Mesothelial cell of epicardium (in vitro differentiated cells): ENCODE measurements at places on chromosomes 4 and X.

GRCh38 chrX:139815771-139816170, 107.8 kb upstream of the MCF2 start:
- DNase-seq = no peak

GRCh38 chrX:153063315-153063714, 7.0 kb downstream of the PNMA3 start:
- DNase-seq = no peak

- no peak for DNase-seq
Measured at GRCh38 chr4:78156520-78156919, 99.4 kb downstream of the FRAS1 start.

DNA sequence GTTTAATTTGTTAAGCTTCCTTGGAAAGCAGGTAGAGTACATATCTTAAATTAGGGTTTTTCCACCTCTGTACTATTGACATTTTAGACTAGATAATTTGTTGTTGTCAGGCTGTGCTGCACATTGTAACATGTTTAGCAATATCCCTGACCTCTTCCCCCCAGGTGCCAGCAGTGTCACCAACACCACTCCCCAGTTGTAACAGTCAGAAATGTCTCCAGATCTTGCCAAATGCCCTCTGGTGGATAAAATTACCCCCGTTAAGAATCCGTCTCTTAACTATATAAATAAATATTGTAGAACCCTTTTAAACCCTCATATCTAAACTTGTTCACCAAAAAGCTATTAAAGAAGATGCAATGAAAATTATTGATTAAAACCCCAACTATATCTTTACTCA, 161.5 kb downstream of the ARHGAP6 start:
- DNase-seq = no peak

- DNase-seq = no peak
Measured at GRCh38 chr4:140995058-140995457, 138.2 kb downstream of the RNF150 start.

DNA sequence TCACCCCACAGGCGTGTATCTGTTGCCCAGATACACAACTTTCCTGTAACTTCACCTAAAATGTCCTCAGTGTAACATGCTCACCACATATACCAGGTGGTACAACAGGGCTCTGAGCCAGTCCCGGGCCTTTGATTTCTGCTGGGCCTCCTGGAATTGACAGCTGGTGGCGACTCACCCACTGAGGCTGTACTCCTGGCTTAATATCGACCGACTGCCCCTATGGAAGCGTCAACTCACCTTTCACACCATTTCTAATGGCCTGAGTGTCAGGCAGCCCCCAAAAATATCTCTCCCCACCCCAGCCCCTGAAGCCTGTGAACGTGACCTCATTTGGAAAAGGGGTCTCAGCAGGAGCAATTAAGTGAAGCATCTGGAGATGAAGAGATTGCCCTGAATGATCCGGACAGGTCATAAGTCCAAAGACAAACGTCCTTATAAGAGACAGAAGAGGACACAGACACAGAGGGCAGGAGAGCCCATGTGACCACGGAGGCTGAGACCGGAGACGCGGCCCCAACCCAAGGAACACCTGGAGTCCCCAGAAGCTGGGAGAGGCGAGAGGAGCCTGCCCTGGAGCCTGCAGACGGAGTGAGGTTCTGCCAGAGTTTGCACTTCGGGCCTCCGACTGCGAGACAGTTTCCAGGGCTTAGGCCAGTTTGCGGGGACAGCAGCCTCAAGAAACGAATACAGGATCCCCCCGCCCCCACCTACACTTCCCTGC, 12.6 kb upstream of the MXD4 start:
- DNase-seq = no peak
